HepG2 (cell line): ENCODE measurements at places on chromosomes 16 and 17.

DNA sequence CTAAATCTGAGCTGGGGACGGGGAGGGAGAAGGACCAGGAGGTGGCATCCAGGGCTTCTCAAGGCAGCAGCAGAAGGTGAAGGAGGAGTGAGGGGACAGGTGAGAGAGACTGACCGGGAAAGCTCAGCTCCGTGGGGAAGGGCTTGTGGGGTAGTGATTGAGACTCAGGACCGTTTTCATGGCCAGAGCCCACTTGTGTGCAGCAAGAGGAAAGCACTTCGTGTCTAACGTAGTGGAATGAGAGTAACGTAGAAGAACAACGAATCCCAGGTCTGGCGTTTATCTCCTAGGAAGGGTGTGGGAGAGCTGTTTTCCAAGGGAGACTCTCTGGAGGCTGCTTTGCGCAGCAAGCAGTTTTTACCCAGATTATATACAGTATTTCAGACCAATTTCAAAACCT lies 1.3 kb upstream of the CDH3 start:
- DNase-seq, result no peak

DNA sequence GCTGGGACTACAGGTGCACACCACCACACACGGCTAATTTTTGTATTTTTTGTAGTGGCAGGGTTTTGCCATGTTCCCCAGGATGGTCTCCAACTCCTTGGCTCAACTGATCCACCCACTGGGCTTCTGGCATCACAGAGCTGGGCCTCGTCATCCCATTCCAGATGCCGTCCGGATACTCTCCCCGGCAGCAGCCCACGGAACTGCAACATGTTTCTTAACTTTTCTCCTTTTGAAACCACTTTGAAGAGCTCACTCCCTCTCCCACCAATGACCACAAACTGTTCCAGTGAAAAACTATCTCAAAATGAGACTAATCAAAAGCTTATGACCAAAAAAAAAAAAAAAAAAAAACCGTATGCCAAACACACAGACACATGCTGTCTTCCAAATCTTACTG lies 17.6 kb downstream of the PEMT start:
- DNase-seq, result no peak

- DNase-seq, result no peak
Measured at GRCh38 chr17:33962857-33963655, 292.0 kb upstream of the CCL2 start.

GRCh38 chr17:67588326-67588725 lies 129.4 kb upstream of the NOL11 start:
- no peak for DNase-seq

DNA sequence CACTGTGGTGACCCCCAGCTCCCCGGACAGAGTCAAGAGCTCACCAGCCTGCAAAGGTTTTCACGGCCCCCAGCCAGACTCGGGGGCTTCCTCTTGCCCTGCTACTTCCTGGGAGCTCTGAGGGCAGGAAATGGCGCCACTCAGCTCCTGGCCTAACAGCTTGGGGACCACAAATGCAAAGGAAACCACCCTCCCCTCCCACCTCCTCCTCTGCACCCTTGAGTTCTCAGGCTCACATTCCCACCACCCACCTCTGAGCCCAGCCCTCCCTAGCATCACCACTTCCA lies 375 bp upstream of the SPN start:
- DNase-seq, result no peak

- no peak for DNase-seq
Measured at GRCh38 chr16:21650521-21650920, 1.9 kb downstream of the IGSF6 start.

- no peak for DNase-seq
Measured at GRCh38 chr16:30382111-30382881, at the start of gene SEPTIN1. Gene SEPTIN1, minus strand, starts transcription at chr16:30382561. Its CDS starts 19 bp downstream, at chr16:30382542.

DNA sequence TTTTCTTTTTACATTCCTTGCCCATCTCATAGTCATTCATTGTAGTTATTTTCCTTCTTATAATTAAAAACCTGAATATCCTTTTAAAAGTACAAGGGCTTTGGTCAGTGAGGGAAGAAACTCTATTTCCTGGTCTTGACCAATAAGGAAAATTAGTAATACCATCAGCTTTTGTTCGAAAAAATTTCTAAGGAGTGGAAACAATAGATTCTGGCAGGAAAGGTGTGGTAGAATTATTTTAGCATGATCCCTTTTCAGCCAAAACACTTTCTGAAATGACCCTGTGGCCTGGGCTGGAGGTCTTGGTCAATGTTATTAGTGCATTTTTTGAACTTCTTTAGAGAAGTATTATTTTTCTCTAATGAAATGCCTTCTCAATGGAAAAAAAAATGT lies 36.6 kb downstream of the IQCK start:
- no peak for DNase-seq

- DNase-seq, result no peak
Measured at GRCh38 chr17:58822148-58823050, 66.7 kb downstream of the PPM1E start.

DNA sequence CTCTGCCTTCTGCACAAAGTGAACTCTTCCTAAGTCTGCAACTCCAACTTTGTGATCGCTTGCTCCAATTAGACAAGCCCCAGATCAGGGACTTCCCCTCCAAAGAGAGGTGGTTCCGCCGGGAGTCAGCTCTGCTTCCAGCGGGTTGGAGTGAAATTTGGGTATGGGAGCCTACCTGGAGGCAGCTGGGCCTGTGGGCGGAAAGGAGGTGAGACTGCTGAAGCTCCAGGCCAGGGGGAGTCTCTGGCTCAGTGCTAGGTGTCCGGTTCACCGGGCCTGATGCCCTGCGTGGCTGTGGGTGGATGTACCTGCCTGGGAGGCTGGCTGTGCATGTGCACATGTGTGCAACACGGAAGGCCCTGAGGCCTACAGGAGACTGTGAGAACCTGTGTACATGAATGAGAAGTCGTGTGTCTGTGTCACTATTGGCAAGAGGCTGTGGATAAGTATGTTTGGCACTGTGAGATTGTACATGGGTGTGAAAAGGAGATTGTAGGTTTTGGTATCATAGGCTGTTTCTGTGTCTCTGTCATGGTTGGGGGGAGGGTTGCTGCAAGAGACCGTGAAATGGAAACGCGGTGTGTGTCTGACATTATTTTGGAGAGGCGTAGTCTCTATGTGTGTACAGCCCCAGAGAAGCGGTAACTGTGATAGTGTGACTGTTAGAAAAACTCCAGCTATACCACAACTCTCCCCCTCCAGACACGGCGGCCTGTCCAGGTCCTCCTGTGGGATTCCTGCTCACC lies 4.2 kb downstream of the LHX1 start:
- no peak for DNase-seq

GRCh38 chr16:56211435-56211981 lies 20.2 kb downstream of the GNAO1 start:
- DNase-seq, result no peak

DNA sequence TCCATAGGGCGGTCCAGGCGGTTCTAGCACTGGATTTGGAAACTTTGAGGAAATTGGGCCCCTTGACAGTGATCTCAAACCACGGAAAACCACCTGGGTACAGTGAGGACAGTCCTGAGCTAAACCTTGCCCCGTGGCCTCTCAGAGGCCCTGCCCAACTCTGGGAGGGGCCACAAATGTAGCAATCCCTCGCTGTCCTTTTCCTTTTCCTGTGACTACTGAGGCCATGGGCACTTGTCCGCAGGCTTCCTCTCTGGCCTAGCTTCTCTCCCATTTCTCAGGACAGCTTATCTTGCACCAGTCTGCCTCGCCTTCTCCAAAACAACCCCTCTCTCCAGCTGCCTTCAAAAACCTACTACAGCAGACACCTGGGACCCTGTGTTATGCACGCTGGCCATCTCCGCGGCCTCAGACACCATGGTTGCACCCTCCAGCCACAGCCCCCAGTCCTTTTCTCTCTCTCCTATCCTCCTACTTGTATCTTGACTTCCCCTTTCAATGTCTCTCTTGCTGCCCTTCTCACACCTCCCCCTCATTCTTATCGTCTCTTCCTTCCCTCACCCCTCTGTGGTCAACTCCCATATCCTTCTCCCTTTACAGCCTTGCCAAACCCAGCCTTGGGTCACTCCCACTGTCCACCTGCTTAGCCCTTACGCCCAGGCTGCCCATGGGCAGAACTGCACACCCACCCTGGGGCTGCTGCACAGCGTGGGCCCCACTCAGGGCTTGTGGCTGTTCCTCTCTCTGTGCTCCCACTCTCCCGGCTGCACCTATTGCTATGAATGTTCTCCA lies 7.6 kb downstream of the SCPEP1 start:
- DNase-seq, result no peak

DNA sequence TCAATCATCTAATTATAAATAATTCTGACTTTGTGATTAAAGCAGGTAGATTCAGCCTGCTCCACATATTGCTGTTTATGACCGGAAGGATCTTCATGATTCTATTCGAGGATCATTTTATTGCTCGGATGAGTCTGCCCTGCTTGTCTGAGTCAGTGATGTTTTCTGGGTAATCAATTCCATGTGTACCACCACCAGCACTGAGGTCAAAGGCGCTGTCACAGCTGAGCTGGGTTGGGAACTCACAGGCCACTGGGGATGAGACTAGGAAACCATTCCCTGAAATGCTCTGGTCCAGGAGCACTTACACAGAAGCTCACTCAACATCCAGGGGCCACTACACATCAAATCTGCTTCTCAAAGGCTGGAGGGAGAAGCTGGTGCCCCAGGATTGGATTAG lies 30.4 kb upstream of the ERN1 start:
- no peak for DNase-seq

- no peak for DNase-seq
Measured at GRCh38 chr17:82050761-82051641, 610 bp downstream of the RFNG start.

DNA sequence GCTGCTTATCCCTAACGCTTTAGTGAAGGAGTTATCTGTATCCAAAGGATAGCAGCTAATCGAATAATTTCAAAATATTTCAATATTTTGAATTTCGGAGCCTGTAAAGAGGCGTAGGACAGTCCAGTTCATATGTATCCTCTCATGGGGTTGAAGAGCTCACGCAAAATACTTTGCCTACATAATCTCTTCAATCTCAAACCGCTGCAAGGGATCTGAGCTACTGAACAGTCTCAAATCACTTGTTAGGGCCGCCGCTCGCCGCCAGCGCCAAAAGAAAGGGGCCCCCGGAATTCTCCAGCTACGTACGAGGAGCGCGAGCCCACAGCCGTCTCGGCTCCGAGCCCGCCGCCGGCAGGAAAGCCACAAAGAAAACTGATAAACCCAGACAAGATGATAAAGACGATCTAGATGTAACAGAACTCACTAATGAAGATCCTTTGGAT lies 601 bp upstream of the RFWD3 start:
- peak; percentile 41 for DNase-seq

DNA sequence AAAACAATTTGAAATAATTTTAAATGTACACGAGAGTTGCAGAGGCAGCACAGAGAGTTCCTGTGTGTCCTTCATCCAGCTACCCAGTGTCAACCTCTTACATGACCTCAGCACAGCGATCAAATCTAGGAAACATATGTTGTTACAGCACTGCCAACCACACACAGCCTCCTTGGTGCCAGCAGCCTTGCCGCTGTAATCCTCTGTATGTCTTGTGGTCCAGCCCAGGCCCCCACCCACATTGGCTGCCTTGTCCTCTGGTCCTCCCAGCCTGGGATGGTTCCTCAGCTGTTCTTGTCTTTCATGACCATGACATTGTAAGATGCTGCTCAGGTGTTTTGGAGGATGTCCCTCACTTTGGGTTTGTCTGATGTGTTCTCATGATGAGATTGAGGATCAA lies 178.0 kb downstream of the RPTOR start:
- DNase-seq, result no peak

DNA sequence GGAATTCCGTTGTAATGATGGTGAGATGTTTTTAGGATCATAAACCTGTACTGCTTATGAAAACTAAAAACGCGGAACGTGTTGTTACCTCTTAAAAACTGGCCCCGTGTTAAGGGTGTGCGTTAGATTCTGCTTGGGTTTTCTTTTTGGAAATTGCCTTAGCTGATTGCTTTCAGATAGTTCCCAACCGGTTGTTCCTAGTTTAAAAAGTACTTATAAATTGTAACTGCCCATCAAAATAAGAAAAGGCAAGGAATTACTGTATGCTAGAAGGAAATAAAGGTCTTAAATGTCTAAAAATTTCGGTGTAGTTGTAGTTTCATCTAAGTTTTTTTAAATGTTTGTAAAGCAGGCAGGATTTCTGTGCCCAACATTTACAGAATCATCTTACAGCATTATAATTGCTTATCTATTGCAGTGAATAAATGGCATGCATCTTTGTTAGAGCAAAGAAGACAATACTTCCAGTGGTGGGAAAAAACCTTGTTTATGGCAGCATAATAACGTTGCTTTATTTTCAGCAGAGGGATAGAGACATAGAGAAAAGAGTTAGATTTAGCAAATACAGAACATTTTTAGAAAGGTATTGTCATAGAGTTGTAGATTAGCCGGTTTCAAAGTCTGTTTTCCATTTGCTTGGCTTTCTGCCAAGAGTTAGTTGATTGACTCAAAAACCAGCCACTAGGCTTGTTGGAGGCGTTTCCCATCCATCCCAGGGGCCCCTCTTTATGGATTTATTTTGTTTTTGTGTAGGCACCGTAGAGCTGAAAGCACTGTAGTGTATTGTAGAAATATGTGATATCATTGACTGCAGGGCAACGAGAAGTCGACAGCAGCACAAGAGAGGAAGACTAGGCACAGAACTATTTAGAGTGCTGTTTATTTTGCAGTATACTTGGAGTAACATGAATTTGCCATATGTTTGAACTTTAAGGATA lies 1.7 kb downstream of the PPM1D start:
- DNase-seq, result peak; percentile 88

- no peak for DNase-seq
Measured at GRCh38 chr17:67377488-67378453, 690 bp downstream of the PITPNC1 start.

GRCh38 chr17:65786479-65786878 lies 225.0 kb upstream of the AXIN2 start:
- DNase-seq, result peak; percentile 30

- no peak for DNase-seq
Measured at GRCh38 chr16:69626256-69626655, 60.5 kb downstream of the NFAT5 start.

GRCh38 chr17:28125526-28126378 lies 83.3 kb downstream of the NLK start:
- peak; percentile 14 for DNase-seq

GRCh38 chr17:83100220-83100852 lies 20.9 kb downstream of the METRNL start:
- DNase-seq, result no peak

- DNase-seq, result peak; percentile 40
Measured at GRCh38 chr17:31598921-31599571, 207.6 kb downstream of the RAB11FIP4 start.

DNA sequence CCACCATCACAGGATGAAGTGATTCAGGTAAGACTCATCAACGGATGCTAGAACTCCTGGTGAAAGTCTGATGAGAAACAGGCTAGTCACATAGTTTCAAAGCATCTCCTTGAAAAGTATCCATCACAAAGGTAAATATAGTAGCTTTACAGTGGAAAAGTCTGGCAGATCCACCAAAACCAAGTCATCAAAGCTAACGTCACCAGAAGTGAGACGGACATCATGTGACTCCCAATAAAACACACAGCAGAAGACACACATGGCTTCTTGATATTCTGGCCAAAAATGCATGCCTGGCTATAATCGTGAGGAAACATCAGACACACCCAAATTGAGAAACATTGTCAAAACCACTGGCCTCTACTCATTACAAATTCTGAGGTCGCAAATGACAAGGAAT lies 17.9 kb upstream of the TRPV3 start:
- DNase-seq, result no peak

GRCh38 chr16:5010576-5011329 lies 23.0 kb downstream of the NAGPA start:
- DNase-seq, result peak; percentile 44
